ENCODE measurements at places on chromosomes 12 and 14. TPM values are rescaled to one million over a fixed set of nuclear protein-coding genes. Genes with fewer than 3 reads are reported as not detected.

GPR137C gene
- total RNA-seq: 0.34 TPM

DNA sequence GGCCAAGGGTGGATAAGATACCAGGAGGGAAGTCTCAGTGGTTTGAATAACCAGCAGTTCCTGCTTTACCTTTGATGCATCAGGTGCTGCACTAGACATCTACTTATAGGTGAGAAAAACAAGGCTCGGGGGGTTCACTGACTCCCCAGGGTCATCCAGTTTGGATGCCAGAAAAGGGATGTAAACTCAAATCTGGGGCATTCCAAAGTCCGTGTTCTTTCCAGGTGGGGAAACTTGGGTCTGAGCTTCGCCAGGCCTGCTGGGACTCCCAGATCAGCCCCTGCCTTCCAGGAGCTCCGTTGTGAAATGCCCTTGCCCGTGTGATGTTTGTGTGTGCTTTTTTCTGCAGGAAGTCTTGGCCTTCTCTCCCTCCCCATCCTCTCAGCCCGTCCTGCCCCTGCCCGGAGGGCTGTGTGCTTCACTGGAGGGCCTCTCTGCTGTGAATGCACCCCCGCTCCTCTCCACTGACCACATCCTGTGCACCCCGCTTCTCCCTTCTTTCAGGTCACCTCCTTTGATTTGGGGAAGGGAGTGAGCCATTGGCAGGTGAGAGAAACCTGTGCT, 42.1 kb downstream of the TSPAN9 start:
- DNase-seq: no peak

DNA sequence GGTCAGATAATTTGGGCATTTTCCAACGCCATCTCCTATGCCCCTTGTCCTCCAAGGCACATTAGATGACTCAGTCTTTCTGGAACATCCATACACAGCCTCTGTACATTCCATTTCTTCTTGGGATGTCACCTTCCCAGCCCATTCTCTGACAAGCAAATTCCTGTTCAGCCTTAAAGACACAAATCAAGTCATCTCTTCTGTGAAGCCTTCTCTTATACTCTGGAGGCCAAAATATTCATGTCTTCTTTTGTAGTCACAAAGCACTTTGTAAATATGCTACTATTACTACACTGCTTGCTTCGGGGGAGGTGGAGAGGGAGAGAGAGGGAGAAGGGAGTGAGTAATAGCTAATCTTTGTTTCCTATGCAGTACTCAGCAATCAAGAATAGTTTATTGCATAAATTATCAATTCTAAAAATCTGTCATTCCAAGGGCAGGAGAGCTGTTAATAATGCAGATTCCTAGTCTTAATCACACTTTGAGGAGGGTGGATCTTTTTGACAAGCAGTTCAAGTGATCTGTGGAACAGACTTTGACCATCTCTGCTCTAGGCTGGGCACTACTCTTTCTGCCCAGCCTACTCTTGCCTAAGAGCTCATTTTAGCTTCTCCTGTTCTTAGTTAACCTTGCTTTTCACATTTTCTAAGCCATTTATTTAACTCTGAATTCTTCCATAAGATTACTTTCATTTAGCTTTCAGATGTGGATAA, 27.9 kb downstream of the KCNMB4 start:
- no peak for DNase-seq

DNA sequence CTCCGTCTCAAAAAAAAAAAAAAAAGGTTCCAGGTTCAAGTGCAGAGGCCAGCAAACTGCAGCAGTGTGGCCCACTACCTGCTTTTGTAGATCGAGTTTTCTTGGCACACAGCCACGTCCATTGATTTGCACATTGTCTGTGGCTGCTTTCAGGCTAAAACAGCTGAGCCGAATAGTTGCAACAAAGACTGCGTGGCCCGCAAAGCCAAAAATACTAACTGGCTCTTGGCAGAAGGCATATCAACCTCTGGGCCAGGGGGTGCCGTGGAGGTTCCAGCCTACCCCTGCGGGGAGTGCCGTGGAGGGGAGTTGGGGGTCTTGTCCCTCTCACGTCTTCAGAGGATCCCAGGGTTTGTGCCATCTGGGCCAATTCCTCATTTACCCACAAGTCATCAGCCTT, 170.1 kb downstream of the ADGRD1 start:
- DNase-seq: no peak

- DNase-seq: peak; percentile 26
Measured at GRCh38 chr12:54215989-54216796, 27.4 kb upstream of the SMUG1 start.

GRCh38 chr12:131415781-131416180, 295.1 kb upstream of the SFSWAP start:
- DNase-seq: no peak

Measured in activated T-helper 1 cell treated with anti-CD3 and anti-CD28 coated beads, Interleukin-12 subunit alpha, Interleukin-12 subunit beta, Interleukin-2, Interleukin-4 antibody, amounts not matched to agents 30 ng/mL and 10 ng/mL and 1 ng/mL, durations not matched to agents 14 hours and 24 hours and 36 hours (primary cell).